ENCODE measurements at places on chromosomes 16 and 17. TPM values are rescaled to one million over a fixed set of nuclear protein-coding genes. Genes with fewer than 3 reads are reported as not detected.

DNA sequence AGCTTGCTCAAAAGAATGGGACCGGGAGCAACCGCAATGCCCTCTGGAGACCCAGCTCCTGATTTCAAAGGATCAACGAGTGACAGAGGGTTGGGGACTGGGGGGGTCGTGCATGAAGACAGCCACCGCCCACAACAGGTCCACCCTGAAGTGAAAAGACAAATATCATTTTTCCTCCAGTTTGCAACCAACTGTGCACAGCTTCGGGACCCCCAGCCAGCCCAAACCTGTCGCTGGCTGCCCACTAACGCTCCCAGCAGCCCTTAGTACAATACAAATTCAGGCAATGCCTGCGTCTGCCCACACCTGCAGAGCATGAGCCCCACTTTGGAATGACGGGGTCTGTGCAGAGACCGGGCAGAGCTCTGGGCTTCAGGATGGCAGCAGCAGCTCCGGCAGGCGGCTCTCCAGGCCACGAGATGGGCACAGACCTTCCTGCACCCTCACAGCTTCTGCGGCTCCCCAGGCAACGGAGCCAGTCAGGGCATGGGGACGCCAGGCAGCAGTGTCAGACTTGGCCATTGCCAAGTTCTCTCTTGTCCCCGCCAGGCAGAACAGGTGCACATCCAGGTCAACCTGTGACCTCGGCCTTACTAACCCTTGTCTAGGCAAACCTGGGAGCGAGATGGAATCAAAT is 60.1 kb downstream of the TBC1D16 start:
- DNase-seq, result no peak

DNA sequence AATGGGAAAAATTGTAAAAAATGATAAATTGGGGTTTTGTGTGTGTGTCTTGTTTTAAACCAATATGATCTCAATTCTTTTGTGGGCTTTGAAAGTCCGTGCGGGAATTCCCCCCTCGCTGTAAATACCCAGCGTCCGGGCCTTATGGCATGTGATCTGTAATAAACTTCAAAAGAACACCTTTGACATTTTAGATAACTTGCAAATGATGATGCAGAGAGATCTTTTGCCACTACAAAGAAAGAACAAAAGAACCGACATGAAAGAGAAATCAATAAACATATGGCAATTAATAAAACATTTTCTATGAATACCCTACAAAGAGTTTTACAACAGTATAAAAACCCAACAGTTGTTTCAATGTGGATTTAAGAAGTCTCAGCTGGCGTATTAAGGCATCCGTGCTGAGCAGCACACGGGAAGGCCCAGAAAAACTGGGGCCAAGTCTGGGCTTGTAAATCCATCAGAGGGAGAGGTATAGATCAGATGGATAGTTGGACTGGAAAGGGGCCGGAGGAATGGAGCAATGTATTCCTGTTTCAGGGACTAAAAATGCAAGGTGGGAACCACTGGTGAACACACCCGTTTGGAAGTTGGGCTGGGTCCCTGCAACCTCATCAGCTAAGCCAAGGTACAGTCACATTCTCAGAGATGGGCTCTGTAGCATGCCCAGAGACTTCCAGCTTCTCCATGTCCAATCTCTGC is 115.2 kb downstream of the IRX5 start:
- no peak for DNase-seq

DNA sequence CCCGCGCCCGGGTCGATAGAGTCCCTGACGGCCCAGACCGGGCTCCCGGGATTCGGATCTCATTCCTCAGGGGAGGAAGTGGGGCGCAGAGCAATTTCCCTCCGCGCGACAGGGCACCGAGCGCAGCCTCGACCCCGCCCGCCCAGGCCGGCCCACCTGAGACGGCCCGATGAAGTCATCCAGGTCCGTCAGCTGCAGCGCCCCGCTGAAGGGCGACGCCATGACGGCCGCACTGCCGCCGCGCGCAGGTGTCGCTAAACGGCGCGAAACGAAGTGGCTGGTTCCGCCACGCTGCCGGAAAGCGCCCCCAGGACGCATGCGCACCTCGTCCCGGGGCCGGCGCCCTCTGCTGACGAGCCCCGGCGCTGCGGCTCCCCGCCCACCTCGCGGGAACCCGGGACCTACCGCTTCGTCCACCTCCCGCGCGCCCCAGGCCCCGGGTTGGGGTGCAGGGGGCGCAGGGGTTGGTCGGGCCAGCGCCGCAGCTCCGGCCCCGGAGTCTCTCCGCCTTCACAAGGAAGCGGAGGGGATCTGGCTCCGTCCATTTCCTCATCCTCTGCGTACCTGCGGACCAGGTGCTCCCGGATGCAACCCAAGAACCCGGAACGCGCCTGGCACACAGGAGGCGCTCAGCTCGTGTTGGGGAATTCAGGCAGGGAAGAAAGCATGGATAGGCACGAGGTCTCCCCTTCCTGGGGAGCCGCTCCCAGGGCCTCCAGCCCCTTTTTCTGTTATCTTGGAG is at the start of gene CIAO3:
CIAO3 (minus strand) TSS at position 234 of the 742 bp plus-strand sequence; CDS start at position 222, 12 bp downstream.
- peak; percentile 85 for DNase-seq

DNA sequence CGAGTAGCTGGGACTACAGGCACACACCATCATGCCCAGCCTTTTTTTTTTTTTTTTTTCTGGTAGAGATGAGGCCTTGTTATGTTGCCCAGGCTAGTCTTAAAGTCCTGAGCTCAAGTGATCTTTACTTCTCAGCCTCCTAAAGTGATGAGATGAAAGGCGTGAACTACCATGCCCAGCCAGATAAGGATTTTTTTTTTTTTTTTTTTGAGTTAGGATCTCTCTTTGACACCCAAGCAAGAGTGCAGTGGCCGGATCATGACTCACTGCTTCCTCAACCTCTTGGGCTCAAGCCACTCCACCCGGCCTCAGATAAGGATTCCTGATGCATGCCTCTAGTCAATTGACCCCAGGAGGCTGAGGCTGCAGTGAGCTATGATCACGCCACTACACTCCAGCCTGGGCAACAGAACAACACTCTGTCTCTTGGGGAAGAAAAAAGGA is 11.2 kb upstream of the PLEKHG4 start:
- no peak for DNase-seq

DNA sequence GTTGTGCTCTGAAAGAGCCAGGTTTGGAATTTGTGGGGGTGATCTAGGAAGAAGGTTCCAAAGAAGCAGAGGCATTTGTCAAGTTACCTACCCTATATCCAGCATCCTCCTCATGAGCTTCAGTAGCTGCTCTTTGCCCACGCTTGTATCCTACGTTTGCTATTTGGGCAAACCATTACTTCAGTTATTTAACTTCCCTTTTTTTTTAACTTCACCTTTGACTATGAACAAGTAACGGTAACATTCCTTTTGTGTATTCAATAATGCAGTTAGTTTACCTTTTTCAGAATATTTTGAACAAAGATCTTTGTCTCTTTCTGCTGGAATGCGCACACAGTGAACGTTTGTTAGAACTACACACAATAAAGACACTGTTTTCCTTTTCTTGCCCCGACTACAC is 41.5 kb downstream of the CYB5B start:
- no peak for DNase-seq

GRCh38 chr17:36616061-36617029 is 15.0 kb downstream of the MRM1 start:
- DNase-seq, result no peak

GRCh38 chr17:34220752-34221395 is 34.2 kb upstream of the CCL2 start:
- DNase-seq, result no peak

GRCh38 chr17:74578979-74579378 is 11.7 kb upstream of the CD300H start:
- DNase-seq, result no peak

- DNase-seq, result no peak
These were observed 135.8 kb downstream of the USP31 start for GRCh38 chr16:23013484-23013883.

DNA sequence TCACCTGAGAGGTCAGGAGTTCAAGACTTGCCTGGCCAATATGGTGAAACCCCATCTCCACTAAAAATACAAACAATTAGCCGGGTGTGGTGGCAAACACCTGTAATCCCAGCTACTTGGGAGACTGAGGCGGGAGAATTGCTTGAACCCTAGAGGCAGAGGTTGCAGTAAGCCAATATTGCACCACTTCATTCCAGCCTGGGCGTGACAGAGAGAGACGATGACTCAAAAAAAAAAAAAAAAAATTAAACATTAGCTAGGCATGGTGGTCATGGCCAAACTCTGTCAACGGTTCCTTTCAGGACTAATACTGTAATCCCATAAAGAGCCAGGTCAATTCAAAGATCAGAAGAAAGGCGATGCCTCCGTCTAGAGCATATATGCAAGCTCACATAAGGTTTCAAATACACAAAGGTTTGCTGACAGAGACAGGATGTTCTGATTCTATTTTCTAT is 2.4 kb downstream of the RNF157 start:
- DNase-seq, result no peak

GRCh38 chr16:84789431-84789830 is 30.4 kb upstream of the CRISPLD2 start:
- DNase-seq, result no peak

DNA sequence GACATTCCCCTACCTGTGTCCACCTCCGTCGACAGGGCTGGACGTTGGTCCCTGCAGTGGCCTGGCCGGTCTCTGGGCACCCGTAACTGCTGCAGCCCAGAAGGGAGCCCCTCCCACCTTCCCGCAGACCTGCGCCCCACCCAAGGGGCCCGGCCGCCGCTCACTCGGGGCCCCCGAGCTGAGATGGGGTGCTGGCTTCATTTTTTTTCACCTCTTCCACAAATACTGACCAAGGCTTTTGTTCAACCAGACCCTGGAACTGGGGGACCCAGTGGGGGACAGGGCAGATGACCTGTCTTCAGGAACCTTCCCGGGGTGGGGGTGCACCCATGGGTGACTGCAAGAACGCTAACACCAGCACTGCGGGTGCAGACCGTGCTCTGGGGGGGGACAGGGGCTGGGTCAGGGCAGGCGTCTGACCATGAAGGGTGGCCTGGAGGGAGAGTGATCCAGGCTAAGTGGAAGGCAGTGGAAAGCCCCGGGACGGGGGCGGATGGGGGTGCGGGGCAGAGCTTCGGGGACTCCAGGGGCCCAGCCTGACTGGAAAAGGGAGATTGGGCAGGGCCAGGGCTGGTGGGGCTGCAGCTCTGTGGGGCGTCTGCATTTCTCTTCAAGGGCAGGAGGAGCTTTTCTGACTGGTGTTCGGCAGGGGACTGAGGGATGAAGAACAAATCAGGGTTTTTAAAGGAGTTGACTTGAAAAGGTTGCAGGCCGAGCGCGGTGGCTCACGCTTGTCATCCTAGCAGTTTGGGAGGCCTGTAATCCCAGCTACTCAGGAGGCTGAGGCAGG is 42.3 kb downstream of the SLC7A5 start:
- no peak for DNase-seq

DNA sequence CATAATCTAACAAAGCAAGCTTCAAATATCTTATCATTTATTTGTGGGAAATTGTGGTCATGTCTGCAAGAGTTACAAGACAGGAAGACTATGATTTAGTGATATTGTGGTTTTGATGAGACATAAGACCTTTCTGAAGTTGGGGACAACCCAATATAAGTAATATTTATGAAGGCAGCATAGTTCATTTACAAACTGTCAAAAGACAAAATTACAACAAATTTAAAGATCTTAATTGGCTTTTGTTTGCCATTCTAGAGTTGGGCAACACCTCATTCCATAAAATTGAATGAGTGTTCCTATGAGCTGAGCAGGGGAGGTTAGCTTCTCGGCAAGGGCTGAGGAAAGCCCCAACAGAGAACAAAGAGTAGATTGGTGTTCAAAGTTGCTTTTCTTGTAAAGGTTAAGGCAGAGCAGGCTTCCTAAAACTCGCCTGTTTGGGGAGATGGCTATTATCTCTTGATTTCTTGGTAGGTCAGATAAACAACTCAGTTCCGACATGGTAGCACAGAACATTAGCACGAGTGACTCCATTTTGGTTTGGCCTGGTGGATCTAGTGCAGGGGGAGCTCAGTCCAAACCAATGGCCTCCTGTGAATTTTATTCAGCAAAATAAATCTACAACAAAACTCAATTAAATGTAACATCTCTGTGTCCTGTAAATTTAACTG is 10.9 kb upstream of the MMD start:
- no peak for DNase-seq

GRCh38 chr17:28347261-28347891 is 10.0 kb downstream of the POLDIP2 start:
- DNase-seq, result no peak

DNA sequence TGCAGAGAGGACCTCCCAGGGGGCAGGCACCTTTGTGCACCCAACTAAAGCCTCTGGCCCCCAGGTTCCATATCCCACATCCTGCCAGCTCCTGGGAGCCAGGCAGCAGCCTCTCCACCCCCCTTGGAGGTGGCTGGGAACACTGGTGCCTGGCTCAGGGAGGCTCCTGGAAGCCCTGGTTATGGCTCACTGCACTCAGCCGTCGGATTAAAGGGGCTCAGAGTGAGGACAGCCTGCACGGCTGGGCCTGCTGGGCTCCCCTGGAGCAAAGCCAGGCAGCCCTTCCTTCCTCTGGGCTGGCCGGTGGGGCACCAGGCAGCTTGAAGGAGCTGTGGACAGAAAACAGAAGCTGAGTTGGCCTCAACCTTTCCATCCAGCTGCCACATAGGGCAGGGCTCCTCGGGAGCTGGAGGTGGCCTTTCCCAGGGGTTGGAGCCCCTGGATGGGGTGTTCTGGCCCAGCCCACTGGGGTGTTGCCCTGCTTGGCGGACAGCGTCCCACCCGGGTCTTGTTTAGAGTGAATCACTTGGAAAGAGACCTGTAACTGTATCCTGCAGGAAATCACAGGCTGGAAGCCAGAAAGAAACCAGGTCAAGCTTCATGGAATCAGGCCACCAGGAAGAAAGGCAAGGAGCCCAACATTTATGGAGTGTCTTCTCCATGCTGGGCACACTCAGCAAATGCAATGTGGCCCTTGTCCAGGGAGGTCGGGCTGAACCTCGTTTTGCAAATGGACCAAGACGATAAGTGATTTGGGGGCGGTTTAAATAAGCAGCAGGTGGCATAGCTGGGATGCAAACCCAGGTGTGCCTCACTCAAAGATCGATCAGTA is 253.3 kb downstream of the SOX9 start:
- no peak for DNase-seq

DNA sequence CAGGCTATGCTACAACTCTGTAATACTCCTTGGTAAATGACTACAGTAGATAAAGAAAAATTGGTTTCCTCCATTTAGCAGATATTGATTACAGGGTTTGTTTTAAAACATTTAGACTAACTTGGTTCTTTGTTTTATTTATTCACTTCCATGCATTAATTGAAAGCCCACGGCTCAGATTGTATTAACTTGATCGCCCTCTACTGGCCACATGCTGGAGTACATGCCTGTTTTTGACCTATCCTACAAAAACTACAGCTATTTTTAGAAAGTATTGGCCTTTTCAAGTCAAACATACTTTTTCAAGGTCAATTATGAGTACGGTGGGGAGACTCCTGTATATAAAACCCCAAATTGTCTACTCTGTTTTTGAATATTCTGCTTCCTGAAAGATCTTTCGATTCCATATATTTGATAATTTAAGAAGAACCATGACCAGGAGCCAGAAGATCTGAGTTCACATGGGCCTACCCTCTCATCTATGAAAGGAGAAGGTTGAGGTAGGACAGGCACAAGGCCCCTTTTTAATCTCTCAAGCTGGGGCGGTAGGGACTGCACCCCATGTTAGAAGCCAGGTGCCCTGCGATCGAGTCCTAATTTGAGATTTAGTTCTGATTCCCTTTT is 51.8 kb downstream of the CA10 start:
- DNase-seq, result peak; percentile 35

GRCh38 chr17:2266865-2267228 is 36.7 kb downstream of the SMG6 start:
- DNase-seq, result no peak

Gene TMEM238L
- 0.30 TPM for total RNA-seq

Gene PPP1R27
- 10.0 TPM for total RNA-seq

Gene FBXL16
- total RNA-seq, result 0.30 TPM

Gene C16orf86
- 1.8 TPM for total RNA-seq

Gene RAMP2
- 16.4 TPM for total RNA-seq
